Mucosa of gallbladder (tissue), 1 donor: ENCODE measurements at places on chromosomes 3 and 15. TPM values are rescaled to one million over a fixed set of nuclear protein-coding genes. Genes with fewer than 3 reads are reported as not detected.

DNA sequence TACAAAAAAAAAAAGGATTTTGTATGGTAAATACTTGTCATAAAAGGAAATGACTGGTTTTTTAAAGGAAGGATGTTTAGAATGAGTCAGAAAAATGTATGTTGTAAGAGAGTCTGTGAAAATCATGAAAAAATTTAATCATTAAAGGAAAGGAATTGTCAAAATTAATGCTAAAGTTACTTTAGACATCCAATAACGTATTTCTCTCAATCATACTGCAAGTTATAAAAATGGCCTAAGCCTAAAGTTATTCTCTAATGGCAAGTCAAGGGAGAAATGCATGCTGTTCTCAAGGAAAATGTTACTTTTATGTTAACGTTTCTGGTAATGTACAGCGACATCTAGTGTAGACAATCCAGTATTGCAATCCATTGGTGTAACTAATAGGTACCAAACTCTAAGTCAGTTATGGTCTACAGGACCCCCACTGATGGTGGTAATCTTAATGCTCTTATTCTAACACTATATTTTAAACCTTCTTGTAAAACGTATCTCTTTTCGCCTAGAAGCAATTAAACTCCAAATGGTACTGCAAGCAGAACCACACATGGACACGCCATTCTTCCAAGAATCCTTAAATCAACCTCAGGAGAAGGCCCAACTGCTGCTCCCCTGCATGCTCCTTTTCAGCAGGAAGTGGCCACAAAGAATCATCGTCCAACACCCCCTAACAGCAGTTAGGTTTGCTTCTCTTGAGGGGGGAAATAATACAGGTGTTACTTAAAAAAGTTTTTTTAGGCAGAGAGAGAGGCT lies 35.2 kb downstream of the NCEH1 start:
- DNase-seq: no peak

GRCh38 chr15:78223396-78224022 lies 10.9 kb downstream of the ACSBG1 start:
- DNase-seq: no peak

DNA sequence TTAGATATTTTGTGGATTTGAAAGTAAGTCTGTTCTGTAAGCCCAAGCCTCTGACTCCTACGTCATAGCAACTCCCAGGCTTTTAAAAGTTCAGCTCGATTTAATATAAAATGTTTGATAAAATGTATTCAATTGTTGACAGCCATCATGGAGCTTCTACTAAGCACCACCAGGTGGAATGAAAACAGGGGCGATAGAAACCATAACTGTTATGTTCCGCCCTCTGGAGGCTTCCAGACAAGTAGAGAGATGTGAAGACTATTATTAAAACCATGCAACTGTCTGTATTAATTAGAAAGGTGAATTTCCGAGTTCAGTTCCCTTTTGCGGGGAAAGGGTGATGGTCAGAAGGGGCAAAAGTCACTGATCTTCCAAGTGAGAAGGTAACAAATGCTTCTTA lies 292.2 kb downstream of the NR2F2 start:
- no peak for DNase-seq

DNA sequence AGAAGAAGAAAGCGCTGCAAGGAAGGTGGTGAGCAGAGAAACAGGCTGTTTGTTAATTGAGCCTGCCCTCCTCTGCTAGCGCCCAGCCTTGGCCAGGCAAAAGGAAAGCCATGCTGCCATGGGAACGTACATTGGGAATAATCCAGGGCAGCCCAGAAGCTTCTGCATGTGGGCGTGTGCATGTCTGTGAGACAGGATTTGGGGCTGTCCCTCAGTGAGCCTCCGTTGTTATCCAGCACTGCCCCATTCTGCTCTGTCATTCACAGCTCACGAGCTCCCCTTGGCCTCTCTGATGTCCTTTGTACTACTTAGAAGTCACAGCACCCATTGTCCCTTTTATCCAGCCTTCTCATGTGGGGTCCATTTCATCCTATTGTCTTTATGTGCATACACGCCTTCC lies 239.1 kb upstream of the ROPN1 start:
- no peak for DNase-seq

GRCh38 chr15:38324939-38325647 lies 72.5 kb downstream of the SPRED1 start:
- DNase-seq: no peak

DNA sequence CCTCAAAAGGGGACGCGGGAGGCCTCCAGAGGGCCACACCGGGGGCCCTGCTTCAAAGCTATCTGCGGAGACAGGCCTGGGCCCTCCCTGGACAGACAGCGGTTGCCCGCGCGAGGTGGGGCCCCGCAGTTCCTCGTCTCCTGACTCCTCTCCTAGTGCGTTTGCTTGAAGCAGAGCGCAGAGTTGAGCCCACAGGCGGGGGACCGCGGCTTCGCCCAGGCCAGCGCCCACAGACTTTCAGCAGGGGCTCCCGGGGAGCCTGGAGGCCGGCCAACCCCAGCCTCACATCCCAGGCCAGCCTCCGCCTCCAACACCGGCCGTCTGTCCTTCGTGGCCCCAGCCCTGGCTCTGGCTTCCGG lies 540 bp upstream of the ADAMTS7 start:
- no peak for DNase-seq

DNA sequence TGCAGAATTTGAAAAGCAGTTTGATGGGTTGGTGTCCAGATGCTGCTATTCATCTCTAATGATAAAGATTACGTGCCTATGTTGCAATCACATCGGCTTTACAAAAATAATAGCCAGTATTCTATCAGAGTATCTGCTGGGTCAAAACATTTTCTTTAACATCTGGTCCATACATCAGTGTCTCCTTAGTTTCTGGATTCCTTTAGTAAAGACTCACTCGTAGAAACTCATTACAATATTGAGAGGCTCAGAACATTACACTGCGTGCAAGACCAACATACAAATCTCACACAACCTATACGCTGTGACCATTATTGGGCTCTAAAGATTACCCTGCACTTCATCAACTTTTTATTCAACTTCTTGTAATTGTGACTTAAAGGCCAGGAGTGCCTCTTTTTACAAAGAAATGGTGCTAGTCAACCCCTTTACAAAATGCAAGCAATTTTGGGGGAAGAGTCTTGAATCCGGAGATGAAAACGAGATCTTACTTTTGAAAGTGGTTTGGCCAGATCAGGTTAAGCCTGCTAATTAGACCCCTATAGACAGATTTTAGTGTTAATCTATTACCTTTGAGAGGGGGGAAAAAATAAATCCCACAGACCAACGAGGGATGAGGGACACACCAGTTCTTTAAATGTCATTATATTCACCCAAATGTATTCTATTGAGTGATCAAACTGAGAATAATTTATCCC lies 2.9 kb downstream of the TRA2B start:
- DNase-seq: no peak

DNA sequence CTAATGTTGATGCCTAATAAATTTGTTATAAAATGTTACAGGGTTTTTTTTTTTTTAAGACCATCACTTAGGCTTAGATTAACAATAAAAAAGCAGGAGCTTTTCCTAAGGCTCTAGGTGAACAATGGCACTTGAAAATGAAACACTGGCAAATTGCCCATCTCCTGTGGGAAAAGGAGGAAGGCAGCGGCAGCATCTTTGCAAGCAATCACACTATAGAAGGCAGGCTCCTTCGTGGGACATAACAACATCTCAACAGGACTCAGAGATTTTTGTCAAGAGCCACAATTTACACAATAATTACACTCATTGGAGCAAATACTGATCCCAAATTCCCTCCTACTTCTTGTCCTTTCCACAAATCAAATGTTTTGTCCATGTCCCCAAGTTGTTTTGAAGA lies 646.7 kb downstream of the ROBO2 start:
- no peak for DNase-seq

GRCh38 chr3:58377750-58378149 lies 45.1 kb downstream of the PXK start:
- no peak for DNase-seq

- DNase-seq: no peak
Measured at GRCh38 chr15:39589193-39589814, 8.4 kb downstream of the THBS1 start.

DNA sequence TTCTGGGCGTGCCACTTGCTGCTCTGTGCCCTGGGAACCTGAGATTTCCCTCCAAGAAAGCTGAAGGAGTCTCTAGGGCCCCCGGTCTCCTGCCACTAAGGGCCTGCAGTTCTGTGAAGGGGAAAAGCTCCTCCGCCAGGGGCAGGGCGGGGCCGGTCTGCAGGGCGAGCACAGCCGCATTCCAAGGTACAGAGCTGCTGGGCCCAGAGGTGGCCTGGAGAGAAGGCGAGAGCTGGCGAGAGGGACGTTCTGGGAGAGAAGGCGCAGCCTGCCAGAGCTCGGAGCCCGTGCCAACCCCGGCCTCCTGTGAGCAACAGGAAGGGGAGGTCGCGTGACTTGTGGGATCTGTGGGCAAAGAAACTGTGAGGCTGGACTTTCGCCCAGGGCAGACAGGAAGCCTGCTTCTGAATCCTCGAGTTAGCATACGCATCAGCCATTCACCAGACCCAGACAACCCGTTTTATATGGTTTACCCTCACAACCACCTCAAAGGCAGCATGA lies 500.4 kb downstream of the SHQ1 start:
- DNase-seq: peak; percentile 70

GRCh38 chr3:141253326-141253725 lies 21.7 kb downstream of the PXYLP1 start:
- no peak for DNase-seq

DNA sequence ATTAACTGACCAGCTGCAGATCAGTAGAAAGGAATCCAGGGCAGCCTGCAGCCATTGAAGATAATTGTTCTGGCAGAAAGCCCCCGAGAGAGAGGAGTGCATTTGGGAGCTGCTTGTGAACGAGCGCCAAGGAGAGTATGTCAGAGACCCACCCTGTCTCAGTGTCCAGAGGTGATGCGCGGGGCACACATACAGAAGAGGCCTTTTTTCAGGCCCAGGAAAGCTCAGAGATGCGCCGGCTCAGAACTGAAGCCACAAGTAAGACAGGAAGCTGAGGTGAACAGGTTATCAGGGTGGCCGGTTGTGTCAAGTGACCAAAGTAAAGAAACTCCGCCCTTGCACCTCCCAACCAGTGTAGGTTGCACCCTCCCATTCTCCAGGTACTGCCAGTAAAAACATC lies 59.8 kb upstream of the HEG1 start:
- no peak for DNase-seq

Gene SH2D7
- total RNA-seq: 2.3 TPM

Gene SAMD7
- total RNA-seq: not detected
